ENCODE measurements at places on chromosomes 4 and X. TPM values are rescaled to one million over a fixed set of nuclear protein-coding genes. Genes with fewer than 3 reads are reported as not detected.

The IQCM gene
- total RNA-seq: not detected

The DIPK2B gene
- total RNA-seq: 14.0 TPM

The UCHL1 gene
- 76.8 TPM for total RNA-seq

The DOCK11 gene
- total RNA-seq: 3.8 TPM

The HMGB3 gene
- total RNA-seq: 8.9 TPM

DNA sequence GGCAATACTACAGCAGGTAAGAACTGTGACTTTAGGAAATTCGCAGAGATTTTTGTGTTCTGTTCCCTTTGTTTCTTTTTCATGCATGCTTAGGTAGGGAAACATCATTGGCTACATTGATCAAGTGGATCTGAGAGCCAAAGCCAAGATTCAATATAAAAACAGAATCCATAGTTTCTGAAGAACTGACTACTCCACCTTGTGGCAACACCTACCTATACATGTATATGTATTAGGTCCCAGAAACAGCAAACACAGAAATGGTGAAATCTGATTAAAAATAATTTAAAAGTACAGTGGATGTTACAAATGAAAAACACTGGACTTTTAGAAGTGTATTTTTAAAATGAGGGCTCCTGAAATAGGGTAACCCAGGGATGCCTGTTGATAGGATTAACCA lies 322.6 kb upstream of the MAOA start:
- DNase-seq: no peak

DNA sequence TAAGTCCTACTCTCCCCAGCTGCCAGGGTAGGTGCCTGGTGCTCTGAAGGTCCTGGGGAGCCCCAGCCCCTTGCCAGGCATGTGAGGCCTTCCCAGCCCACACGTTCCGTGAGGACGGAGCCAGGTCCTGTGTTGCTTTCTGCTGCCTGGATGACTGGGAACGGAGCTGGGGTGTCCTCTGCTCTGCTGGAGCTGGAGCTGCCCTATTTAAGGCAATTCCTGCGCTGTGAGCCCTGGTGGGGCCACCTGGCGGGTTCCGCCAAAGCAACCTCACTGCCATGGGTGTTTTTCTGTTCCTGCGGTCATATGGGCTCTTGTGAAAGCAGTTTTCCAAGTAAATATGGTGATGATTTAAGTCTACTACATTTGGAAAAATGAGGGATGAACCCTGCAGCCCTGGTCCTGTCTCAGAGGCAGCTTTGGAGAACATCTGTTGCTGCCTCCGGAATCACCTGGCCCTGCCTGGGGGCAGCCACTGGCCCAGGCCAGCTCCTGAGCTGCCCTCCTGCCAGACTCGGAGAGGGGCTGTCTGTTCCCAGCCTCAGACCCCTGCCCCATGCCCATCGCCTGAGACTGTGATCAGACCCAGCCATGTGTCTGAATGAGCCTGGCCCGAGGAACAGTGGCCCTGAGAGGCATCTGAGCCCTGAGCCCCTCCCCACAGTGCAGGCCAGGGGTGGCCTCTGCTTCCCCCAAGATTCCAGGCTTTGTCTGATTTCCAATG lies 33.2 kb downstream of the FGFRL1 start:
- no peak for DNase-seq

All from cardiac septum (tissue), 1 donor.